Iris pigment epithelial cell (primary cell): ENCODE measurements at places on chromosomes 3 and 15.

GRCh38 chr3:160398820-160399124 lies 253 bp downstream of the IFT80 start:
- DNase-seq = no peak

- no peak for DNase-seq
Measured at GRCh38 chr3:143220741-143221140, 101.2 kb downstream of the CHST2 start.

DNA sequence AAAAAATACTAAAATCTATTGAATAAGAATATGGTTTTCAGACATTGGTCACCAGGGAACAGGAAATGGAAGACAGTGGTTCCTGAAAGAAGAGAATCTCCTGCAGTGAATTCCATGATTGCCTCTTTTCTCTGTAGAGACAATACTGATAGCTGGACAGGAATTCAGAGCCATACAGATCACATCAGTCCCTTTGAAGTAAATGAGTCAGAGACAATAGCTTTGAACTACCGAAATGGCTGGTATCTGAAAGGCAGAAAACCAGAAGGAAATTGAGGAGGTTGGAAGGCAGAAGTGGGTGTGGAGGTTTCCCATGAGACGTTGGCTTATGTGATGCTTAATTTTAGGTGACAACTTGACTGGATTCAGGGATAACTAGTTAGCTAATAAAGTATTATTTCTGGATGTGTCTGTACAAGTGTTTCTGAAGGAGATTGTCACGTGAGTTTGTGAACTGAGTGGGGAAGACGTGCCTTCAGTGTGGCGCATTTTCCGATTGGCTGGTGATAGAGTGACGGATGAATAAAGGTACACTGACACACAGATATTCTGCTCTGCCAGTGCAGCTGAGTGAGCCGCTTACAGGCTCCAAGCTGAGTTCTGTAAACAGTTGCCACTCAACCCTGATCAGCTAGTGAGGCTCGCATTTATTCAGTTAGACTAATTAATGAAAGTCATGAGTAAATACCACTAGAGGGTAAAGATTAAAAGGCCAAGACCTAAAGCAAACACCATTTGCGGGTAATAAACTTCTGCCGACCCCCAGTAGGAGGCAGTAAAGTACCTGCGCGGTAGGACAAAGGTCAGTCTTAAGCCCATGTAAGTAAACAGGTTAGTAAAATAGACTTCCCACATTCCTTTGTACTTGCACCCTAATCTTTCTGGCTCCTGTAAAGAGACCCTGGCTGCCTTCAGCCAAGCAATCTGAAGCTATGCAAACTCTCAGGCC lies 1298.6 kb downstream of the SI start:
- no peak for DNase-seq

- peak; percentile 99 for DNase-seq
Measured at GRCh38 chr15:82122746-82123400, 77.1 kb upstream of the MEX3B start.

DNA sequence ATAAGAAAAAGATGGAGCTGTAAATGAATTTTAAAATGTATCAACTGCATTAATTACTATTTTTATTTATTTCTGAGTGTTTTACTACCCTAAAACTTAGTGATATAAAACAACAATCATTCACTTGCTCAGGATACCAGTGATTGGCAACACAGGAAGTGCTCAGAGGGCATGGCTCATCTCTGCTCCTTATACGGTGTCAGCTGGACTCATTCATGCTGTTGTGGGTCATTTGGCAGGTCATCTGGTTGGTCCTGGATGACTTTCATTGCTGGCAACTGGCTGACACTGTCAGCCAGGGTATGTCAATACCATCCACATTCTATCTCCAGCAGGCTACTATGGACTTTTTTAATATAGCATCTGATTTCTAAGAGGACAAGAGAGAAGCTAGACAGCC lies 689.6 kb upstream of the NECTIN3 start:
- peak; percentile 14 for DNase-seq

GRCh38 chr3:171289291-171289690 lies 170.9 kb downstream of the TNIK start:
- DNase-seq = no peak

- DNase-seq = no peak
Measured at GRCh38 chr15:85745525-85746150, 49.1 kb downstream of the KLHL25 start.

GRCh38 chr3:14555835-14556234 lies 15.7 kb upstream of the GRIP2 start:
- no peak for DNase-seq

DNA sequence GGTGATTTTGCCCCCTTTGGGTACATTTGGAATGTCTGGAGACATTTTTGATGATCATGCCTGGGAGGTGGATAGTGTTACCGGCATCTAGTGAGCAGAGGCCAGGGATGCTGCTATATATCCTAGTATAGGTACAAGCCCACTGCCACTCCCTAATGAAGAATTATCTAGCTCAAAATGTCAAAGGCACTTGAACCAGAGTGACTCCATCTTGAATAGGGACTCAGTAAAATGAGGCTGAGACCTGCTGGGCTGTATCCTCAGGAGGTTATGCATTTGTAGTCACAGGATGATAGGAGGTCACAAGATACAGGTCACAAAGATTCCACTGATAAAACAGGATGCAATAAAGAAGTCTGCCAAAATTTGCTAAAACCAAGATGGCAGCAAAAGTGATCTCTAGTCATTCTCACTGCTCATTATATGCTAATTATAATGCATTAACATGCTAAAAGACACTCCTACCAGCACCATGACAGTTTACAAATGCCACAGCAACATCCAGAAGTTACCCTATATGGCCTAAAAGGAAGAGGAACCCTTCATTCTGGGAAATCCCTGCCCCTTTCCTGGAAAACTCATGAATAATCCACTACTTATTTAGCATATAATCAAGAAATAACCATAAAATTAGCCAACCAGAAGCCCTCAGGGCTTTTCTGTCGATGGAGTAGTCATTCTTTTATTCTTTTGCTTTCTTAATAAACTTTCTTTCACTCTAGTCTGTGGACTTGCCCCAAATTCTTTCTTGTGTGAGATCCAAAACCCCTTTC lies 40.0 kb upstream of the FAM3D start:
- no peak for DNase-seq

GRCh38 chr3:164903820-164904451 lies 174.4 kb downstream of the SI start:
- no peak for DNase-seq

DNA sequence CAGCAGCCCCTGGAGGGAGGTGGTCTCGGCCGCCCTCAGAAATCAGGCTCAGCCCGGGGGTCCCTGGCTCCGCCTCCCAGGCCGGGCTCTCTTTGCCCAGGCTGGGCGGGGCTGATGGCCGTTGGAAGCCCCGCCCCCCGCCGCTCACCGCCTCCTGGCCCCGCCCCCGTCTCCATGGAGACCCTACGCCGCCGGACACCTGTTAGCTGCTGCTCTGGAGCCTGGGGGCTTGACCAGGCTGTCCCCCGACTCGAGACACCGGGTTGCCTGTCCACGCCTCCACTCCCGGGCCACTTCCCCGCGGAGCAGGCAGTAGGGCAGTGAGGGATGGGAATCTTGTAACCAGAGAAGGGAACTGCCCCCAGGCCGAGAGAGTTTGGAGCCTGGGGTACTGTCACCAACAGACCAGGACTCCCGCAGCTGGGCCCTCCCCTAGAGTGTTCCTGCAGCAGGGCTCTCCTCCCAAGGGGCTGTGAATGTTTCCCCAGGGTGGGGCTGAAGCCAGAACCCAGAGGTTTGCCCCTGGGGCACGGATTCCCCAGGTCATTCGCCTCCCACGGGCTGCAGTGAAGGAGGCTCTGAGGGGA lies 27.8 kb upstream of the RPL32 start:
- DNase-seq = no peak

GRCh38 chr3:148373961-148374360 lies 323.7 kb upstream of the AGTR1 start:
- DNase-seq = no peak

DNA sequence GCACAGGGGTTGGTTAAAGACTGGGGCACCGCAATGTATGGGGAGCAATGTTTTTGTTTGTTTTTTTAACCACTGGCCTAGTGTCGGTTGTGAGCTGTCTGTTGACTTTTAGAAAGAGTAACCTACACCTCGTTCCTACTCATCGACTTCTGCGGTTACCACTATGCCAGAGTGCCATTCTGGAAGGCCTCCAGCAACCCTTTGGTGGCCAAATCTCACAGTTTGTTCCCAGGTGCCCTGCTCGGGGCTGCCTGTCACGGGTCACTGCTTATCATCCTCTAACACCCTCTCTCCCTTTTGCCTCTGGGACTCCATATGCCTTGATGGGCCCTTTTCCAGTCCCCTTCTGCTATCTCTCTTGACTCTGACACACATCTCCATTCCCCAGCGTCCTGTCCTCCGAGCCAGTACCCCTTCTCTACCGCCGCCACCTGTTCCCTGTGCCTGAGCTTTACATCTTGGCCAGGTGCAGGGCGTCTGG lies 290.4 kb upstream of the C2CD4B start:
- DNase-seq = peak; percentile 20

- DNase-seq = peak; percentile 38
Measured at GRCh38 chr3:64530434-64531049, 157.3 kb downstream of the ADAMTS9 start.

GRCh38 chr3:15539066-15539465 lies 17.6 kb upstream of the COLQ start:
- DNase-seq = no peak

- no peak for DNase-seq
Measured at GRCh38 chr15:68614286-68615035, 35.7 kb downstream of the CORO2B start.

- DNase-seq = no peak
Measured at GRCh38 chr15:75844629-75845335, 1.5 kb downstream of the UBE2Q2 start.

GRCh38 chr3:101824702-101825101 lies 24.6 kb upstream of the NFKBIZ start:
- DNase-seq = no peak

DNA sequence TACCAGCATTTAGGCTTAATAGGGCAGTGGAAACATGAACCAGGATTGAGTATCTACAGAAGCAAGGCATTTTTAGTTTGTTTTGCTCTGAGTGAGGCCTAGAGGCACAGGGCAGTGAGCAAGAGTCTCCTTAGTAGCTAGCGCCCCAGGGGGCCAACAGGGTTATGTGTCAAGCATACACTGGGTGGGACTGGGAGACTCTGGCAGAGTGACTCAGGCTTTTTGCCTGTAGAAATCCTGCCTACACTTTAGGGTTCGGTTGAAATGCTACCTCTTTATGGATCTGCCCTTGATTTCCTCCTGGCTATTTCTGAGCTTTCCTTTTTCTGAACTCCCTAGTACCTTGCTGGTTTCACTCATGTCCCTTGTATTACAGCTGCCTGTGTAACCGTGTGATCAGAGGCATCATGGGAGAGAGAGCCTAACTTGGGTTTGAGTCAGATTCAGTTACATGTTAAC lies 72.2 kb downstream of the TOP2B start:
- peak; percentile 95 for DNase-seq

DNA sequence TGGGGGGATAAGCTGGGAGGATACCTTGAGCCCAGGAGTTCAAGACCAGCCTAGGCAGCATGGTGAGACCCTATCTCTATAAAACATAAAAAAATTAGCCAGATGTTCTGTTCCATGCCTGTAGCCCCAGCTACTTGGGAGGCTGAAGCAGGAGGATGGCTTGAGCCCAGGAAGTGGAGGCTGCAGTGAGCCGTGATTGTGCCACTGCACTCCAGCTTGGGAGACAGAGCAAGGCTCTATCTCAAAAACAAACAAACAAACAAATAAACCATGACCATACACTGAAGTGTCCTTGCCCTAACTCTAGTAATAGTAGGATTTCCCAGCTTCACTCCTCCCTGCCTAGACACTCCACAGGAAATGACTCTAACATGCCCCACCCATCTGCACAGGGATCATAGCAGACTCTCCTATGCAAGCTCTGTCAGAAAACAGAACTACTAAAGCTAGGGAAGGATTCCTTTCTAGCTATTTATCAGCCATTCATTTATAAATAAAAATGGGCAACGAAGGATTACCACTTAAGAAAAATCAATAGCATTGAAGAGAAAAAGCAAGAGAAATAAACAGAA lies 4.6 kb downstream of the ERICH6 start:
- peak; percentile 71 for DNase-seq

- DNase-seq = peak; percentile 74
Measured at GRCh38 chr15:57060799-57061198, 142.4 kb downstream of the TCF12 start.
